ENCODE measurements at places on chromosomes 2 and 18. TPM values are rescaled to one million over a fixed set of nuclear protein-coding genes. Genes with fewer than 3 reads are reported as not detected.

DNA sequence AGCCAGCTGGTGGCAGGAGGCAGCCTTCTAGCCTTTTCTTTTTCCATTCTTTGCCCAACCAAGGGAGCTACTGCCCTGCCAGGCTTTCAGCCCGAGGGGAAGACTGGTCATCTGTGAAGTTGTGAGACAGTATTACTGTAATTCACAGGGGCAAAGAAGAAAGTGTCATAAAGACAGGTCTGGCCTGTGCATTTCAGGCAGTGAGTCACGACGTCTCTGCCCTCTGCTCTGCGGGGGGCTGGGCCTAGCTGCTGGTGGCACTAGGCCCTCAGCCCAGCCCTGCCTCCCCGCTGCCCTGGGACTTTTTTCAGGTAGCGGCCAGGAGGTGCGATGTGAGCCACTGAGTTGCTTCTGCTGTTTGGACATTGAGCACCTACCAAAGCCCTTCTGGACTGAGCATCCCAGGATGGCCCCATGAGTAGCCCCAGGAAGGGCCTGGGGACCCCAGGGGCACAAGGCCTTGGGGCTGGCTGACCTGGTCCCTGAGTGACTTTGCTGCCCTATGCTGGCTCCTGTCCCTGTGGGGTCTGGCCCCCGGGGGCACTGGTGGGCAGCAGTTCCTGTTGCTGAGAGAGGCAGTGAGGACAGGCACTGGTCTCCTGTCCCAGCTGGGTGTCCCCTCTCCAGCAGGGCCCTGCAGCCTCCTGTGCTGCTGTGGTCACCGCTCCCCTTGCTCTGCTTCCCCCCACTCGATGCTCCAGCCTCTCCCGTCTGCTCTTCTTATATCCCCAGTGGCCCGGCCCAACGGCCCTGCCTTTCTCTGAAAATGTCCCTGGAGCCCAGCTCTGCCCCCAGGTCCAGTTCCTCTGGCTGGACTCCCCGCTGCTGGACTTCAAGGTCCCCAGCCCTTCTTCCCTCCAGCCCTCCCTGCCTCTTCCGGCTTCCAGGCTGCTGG lies 7.0 kb downstream of the INHBB start:
- no peak for DNase-seq

GAD1 gene
- total RNA-seq, result 0.36 TPM

DNA sequence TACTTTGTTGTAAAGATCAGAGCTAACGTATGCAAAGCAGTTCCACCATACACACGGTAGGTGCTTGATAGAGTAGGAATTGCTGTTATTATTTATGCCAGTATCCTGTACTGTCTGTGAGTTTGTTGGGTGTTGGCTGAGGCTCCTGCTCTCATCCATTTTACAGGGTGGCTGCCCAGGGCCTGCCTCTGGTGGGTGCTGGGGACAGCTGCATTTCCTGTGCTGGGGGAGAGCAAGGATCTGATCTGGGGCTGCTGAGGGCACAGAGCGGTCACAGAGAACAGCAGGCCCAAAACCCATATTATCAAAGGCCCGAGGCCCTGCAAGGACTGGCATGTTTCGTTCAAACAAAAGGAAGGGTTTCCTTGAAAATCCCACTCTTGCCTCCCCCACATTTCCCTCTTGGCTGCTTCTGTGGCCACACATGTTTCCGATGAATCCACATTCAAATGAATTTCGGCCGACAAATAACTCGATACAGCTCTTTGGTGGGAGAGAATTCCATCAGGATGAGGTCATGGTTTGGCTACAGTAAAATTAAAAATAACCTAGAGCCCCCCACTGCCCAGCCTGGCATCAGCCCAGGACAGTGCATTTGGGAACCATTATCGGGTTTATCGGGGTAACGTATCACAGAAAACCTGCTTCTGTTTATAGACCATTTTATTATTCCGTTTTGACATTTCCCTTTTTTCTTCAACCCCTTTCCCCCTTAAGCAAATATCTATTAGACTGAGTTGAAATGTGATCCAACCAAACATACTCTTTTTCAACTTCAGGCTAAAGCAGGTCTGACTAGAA lies 143.4 kb downstream of the CYRIA start:
- DNase-seq, result no peak

DNA sequence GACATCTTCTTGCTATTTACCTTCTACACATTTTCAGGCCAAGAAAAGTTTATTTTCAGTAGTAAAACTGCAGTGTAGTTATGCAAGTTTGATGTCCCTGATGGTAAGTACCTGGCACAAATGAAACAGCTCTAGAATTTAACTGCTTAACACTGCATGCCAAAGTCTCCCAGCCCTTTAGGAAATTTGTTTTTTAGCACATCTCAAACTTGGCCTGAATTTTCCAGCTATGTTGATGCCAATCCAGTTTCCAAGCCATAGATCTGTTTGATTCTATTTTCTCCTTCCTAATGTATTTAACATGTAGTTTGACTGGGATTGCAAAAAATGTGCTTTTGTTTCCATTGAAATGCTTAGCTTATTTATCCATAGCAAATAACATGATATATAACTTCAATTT lies 29.3 kb upstream of the ZNF385B start:
- no peak for DNase-seq

All from sciatic nerve (tissue), 2 donors.